ENCODE measurements at places on chromosomes 2 and 18.

- no peak for DNase-seq
Observed at GRCh38 chr2:44796771-44797170, 144.7 kb upstream of the SIX3 start.

- DNase-seq = no peak
Observed at GRCh38 chr2:155866477-155866876, 466.0 kb downstream of the NR4A2 start.

DNA sequence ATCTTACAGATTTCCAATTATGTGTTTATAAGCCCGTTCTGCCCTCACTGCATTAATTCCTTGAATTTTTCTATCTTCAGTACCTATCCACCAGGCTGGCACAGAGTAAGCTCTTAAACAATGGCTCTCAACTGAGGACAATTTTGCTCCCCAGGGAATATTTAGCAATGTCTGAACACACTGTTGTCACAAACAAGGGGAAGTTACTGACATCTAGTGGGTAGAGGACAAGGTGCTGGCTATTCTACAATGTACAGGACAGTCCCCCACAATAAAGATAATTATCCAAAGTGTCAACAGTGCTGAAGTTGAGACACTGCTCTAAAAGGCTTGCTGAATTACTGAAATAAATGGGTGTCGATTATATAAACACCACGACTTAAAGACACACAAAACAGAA is 5.0 kb downstream of the NDUFS1 start:
- peak; percentile 43 for DNase-seq

- DNase-seq = no peak
Observed at GRCh38 chr2:149538138-149538833, 49.3 kb downstream of the MMADHC start.

DNA sequence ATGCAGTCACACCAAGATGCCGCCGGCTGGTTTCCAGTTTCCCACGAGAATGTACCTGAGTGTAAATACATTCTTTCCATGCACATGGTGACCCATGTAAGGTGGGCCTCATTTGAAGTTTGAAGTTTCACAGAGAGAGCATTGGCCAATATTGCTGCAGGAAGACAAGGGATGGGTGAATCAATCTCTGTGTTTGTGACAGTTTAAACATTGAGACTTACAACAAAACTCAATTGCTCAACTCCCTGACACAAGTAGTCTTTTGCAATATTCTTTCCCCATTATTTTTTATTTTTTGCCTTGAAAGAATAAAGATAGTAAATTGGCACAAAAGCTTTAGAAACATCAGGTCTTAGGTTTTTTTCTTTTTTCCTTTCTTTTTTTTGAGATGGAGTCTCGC is 5.1 kb downstream of the SERPINB2 start:
- no peak for DNase-seq

- DNase-seq = no peak
Observed at GRCh38 chr2:209391776-209392401, 32.0 kb upstream of the MAP2 start.

Measured in A549 (cell line).